Stimulated activated CD4-positive, alpha-beta T cell treated with anti-CD3 and anti-CD28 coated beads, Interleukin-4, amount 100 ng/mL, for 1 hour (primary cell): ENCODE measurements at places on chromosomes 6 and 20.

- no peak for DNase-seq
These were observed 112.4 kb downstream of the BTBD9 start for GRCh38 chr6:38527371-38527770.

DNA sequence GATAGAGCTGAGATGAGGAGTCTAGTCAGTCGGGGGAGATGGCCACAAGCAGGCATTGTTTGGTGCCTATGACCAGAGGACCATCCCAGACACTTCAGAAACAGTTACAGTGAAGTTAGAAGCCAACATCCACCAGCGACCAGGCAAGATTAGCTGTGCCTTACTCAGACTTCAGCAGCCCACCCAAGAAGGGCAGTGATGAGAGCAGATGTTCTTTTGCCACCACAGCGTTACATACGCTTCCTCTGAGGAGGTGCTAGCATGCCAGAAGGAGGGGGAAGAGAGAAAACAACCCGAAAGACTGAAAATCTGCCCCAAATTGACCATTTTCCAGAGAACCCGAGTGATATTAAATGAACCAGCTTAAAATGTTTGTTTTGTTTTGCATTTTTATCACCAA, 186.8 kb downstream of the PRL start:
- no peak for DNase-seq

GRCh38 chr6:170279977-170280688, 10.7 kb downstream of the DLL1 start:
- peak; percentile 52 for DNase-seq

GRCh38 chr20:63972312-63973159, 2.8 kb upstream of the ZNF512B start:
- DNase-seq, result no peak
